ENCODE measurements at places on chromosomes 7 and 10.

- DNase-seq, result no peak
Observed at GRCh38 chr7:28512668-28513440, 100.5 kb downstream of the CREB5 start.

DNA sequence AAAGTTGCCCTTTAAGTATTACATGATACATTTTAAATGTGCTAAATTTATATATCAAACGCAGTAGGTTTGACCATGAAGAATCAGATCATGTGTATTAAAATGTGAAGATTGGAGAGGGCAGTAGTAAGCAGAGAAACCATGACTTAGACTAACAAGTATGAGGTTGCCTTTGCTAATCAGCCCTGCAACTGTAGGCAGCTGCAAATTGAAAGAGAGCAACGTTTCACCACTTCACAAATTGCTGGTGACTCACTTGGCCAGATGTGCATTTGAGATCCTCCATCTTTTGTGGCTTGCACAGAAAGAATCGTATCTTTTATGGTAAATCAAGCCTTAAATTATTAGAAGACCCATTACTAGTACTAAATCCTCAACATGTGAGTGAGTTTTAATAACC lies 10.1 kb upstream of the SEMA3A start:
- DNase-seq, result no peak

DNA sequence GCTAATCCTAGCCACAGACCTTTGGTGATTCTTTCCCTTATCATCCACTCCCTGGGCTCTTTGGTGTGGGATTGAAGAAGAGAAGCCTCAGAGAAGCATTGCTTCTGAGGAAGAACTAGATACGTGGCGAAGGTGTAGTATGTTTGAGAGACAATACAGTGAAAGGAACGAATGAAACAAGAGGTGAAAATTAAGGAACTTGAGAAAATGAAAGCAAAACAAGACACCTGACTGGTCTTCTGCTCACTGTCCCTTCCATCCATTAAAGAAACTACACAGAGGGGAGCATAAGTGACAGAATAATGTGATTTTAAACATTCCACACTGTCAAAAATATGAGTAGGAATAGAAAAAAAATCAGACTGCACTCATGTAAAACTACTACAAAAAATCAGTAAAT lies 219.6 kb upstream of the NPSR1 start:
- no peak for DNase-seq

- DNase-seq, result no peak
Observed at GRCh38 chr7:5195157-5195556, 5.1 kb downstream of the WIPI2 start.

DNA sequence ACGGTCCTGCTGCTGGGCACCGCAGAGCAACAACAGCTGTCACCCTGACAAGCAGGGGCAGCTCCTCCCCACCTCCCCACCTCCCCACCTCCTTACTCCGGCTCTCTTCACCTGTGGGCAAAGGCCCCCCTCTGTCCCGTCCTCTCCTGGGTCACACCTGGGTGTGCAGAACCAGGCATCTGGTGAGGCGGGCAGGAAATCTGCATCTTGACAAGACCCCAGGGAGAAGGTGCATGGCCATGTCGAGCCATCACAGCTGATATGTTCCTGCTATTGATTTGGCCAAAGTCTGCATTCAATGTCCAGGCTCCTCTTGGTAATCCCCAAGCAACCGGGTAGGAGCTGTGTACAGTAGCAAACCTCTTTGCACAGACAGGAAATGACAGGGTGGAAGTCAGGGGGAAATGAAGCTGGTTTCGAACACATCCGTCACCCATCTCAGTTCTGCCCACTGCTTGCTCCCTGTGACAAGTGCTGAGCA lies 554.2 kb downstream of the DNAJB6 start:
- DNase-seq, result no peak

DNA sequence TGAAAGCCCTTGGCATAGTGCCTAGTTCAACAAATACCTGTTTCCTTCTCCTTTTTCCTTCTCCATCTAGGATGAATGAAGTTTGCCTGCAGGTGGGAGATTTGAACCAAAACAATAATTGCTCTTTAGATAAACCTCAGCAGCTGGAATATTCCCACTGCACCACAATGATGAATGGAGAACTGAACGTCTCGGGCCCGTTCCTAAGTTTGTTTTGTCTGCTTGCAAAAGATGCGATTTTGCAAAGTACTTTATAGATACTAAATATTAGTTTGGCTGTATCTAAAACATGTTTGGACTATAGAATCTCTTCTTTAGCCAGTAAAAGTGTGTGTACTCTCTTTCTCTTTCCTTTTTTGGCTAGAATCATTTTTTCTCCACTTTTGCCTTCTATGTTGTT lies 75.8 kb upstream of the BMPER start:
- DNase-seq, result no peak

- no peak for DNase-seq
Observed at GRCh38 chr10:101726115-101726387, 31.1 kb upstream of the FBXW4 start.

- no peak for DNase-seq
Observed at GRCh38 chr7:105594034-105594433, 12.7 kb upstream of the EFCAB10 start.

GRCh38 chr7:4711634-4712033 lies 29.5 kb downstream of the FOXK1 start:
- no peak for DNase-seq

DNA sequence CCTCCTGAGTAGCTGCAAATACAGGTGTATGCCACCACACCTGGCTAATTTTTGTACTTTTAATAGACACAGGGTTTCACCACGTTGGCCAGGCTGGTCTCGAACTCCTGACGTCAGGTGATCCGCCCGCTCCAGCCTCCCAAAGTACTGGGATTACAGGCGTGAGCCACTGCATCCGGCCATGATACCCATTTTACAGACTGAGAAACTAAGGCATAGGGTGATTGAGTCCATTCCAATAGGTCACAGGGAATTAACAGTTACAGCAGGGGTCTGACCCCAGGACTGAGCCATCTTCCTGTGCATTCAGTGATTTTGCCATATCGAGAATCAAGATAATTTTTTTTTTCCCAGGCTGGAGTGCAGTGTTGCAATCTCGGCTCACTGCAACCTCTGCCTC lies 12.3 kb upstream of the CTBP2 start:
- peak; percentile 38 for DNase-seq

GRCh38 chr10:124678557-124679240 lies 65.5 kb downstream of the FAM53B start:
- DNase-seq, result no peak

- DNase-seq, result no peak
Observed at GRCh38 chr7:65938336-65938895, 43.6 kb downstream of the GUSB start.

DNA sequence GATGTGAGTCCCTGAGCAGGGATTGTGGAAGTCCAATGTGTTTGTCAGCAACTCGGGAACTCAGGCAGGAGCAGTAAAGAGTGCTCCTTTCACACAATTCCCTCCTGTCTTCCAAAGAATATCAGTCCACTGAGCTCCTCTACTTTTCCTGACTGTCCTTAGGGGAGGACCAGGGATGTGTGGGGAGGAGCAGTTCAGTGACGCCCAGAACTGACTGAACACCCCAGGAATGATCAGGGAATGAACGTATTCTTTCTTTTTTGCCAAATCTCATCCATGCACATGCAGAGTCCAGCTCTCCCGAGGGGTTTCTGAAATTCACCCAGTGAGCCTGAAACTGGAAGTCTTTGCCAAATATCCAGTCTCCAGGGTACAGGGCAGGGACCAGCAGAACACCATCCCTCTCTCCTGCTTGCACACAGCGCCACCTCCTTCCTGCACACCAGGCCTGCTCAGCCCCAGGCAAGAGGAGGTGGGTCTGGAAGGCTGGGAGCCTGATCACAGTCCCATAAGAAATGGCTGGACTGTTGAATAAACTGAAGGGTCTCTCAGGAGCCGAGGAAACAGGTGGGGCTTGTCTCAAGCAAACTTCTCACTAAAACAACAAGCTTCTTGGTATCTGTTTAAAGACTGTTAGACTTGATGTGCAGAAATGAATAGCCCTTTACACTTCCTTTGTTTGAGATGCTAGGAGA lies 294.7 kb downstream of the C7orf25 start:
- DNase-seq, result no peak

GRCh38 chr10:32317795-32318357 lies 29.1 kb downstream of the EPC1 start:
- no peak for DNase-seq

- DNase-seq, result no peak
Observed at GRCh38 chr7:24378871-24379616, 95.1 kb downstream of the NPY start.

DNA sequence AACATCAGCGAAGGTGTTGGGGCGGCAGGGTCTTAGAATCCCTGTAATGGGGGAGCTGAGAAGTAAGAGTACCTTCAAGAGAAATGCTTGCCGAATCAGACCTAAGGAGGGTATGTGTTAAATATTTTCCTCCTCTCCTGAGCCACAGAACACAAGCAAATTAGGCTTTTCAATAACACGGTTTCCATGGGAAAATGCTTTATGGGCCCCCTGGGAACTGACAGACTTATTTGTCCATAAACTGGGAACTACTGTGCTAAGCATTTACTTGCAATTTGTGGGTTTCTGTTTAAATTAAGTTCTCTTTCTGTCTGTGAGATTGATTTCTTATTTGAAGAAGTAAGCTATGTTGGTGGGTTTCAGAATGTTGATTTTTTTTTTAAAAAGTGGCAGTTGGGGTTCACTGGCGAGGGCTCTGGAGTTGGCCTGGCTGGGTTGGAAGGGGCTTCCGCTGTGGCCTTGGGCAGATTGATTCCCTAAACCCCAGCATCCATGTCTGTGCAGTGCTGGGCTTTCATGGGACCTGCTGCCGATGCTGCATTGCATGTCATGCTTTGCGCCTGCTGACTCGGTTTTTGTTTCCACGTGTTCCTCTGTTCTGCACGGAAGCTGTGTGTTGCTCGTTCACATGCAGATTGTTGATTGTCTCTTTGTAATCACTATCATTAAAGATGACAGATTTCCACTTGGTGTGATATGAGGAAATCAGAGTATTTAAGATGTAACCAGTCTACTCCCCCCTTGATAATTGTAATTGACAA lies 7.2 kb downstream of the RBM17 start:
- DNase-seq, result no peak

GRCh38 chr7:111312966-111313365 lies 222.0 kb downstream of the LRRN3 start:
- DNase-seq, result no peak

- no peak for DNase-seq
Observed at GRCh38 chr10:112497347-112497950, 50.4 kb downstream of the VTI1A start.

GRCh38 chr10:77405771-77406241 lies 231.8 kb downstream of the KCNMA1 start:
- DNase-seq, result no peak

GRCh38 chr7:159000859-159001435 lies 143.7 kb downstream of the VIPR2 start:
- no peak for DNase-seq

DNA sequence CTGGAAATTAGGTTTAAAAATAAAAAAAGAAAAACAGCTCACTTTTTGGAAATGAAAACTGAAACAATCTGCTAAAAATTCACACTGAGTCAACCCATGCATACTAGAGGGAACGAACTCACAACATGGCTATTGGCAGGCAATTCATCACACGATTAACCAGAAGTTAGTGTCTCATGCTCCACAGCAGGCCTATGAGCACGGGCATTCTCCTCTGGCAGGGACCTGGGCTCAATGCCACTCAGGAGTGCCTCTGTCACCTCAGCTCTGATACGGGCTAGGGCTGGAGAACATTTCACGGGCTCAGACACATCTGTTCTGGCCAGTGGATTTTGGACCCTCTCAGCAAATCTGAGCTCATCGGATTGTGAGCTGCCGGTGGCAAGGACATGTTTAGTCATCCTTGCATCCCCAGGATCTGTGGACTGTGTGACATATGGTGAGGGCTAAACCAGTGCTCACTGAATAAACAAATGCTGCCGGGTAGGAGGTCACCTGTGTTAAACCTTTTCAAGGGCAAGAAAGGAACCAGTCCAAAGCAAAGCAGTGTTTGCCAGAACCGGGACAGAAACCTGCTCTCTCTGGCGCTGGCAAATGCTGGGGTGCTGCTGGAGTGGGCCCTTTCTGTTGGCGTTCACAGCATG lies 40.1 kb downstream of the POLR3A start:
- DNase-seq, result no peak

GRCh38 chr10:69057261-69057950 lies 30.5 kb upstream of the SRGN start:
- DNase-seq, result peak; percentile 66

- DNase-seq, result no peak
Observed at GRCh38 chr10:14356921-14357320, 26.2 kb upstream of the FRMD4A start.

DNA sequence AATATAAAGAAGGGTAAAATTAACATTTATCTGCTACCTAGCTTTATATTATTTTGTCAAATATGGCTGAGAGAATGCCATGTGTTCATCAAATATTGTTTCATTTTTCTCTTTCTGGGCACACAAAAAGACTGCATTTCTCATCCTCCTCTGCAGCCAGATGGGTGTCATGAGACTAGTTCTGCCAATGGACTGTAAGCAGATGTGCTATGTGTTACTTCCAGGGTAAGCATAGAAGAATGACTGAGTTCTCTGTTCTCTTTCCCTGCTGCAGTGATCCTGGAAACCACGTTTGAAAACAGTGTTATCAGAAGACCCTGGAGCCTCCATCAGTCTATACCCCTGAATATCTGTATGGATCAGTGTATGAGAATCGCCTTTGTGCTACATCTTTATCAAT lies 24.1 kb upstream of the SLK start:
- no peak for DNase-seq

- DNase-seq, result no peak
Observed at GRCh38 chr7:51982653-51983052, 666.0 kb upstream of the COBL start.

DNA sequence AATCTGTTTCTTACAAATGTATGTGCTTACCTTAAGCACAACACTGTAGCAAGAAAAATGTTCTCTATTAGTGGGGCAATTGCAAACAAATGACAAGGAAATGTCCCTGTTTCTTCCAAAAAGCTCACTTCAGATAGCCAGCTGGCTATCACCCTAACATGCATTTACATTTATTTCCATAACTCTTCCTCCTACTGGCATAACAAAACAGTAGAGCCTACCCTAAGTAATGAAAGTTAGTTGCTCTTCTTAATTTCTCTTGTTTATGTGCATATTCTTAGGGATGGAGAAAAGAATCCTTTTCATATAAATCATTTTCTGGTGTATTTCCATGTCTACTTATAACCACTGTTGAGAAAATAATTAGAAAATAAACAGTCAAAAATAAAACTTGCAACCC lies 100.4 kb downstream of the SGMS1 start:
- no peak for DNase-seq

DNA sequence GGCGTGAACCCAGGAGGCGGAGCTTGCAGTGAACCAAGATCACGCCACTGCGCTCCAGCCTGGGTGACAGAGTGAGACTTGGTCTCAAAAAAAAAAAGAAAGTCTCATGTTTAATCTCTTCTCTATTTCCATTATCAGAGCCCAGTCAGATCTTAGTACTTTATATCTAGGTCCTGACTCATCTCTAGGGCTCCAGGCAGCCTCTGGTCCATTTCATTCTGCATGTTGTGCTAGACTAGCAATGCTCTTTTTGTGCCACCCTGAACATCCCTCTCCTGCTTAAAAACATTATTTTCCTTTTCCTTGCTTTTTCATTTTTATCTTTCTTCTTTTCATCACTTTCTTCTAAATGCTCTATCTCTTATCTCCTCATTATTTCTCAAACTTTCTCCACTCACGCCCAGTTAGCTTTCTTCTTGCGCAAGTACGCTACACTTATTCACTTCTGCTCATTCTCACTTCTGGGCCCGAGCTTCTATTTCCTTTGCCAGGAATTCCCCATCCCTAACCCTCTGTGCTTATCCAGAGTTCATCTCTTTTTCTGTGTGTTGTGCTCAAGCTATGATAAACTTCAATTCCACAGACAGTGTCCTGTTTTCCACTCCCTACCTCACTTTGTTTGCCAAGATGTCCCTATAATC lies 63.9 kb downstream of the BTAF1 start:
- no peak for DNase-seq

GRCh38 chr7:139451638-139452037 lies 31.8 kb downstream of the KLRG2 start:
- no peak for DNase-seq
